Stimulated activated CD8-positive, alpha-beta memory T cell treated with anti-CD3 and anti-CD28 coated beads, Interleukin-12 subunit alpha, Interleukin-12 subunit beta, amount 100 ng/mL, for 4 hours (primary cell): ENCODE measurements at places on chromosomes 1 and 21.
A peak's percentile ranks its signal among the peaks of the same experiment; 100 is the strongest.

GRCh38 chr1:8712413-8713231 is 104.8 kb downstream of the RERE start:
- DNase-seq = no peak

GRCh38 chr1:55420929-55421716 is 206.0 kb upstream of the USP24 start:
- DNase-seq = no peak

GRCh38 chr1:153792631-153793041 is 17.4 kb downstream of the SLC27A3 start:
- DNase-seq = no peak

DNA sequence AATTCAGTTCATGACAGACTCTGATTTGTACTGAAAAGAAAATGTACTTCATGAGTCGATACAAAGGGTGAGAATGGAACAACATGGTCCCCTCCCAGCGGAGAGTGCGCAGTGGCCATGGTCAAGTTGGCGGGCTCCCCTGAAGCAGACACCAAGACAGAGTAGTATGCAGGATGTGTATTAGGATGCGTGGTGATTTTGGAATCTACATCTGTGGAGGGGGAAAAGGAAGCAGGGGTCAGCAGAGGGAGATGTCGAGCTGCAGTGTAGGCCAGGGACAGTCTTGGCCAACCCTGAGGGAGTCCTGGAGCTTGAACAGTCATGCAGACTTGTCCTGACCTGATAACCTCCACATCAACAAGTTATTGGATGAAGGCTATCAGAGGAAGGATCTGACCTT is 481.0 kb downstream of the OMA1 start:
- DNase-seq = no peak

GRCh38 chr1:165843304-165843703 is 15.9 kb downstream of the UCK2 start:
- no peak for DNase-seq

GRCh38 chr1:32874860-32875752 is 4.4 kb upstream of the FNDC5 start:
- no peak for DNase-seq

- no peak for DNase-seq
Measured at GRCh38 chr1:18390953-18391352, 89.8 kb upstream of the KLHDC7A start.

- DNase-seq = no peak
Measured at GRCh38 chr1:39540504-39541031, 36.0 kb downstream of the PABPC4 start.

GRCh38 chr21:45026826-45027225 is 47.6 kb upstream of the ADARB1 start:
- no peak for DNase-seq

- DNase-seq = no peak
Measured at GRCh38 chr1:209805341-209805781, 581 bp downstream of the IRF6 start.

GRCh38 chr1:84959294-84959693 is 37.6 kb downstream of the MCOLN2 start:
- DNase-seq = no peak

- no peak for DNase-seq
Measured at GRCh38 chr1:47385020-47385419, 31.1 kb upstream of the FOXE3 start.

DNA sequence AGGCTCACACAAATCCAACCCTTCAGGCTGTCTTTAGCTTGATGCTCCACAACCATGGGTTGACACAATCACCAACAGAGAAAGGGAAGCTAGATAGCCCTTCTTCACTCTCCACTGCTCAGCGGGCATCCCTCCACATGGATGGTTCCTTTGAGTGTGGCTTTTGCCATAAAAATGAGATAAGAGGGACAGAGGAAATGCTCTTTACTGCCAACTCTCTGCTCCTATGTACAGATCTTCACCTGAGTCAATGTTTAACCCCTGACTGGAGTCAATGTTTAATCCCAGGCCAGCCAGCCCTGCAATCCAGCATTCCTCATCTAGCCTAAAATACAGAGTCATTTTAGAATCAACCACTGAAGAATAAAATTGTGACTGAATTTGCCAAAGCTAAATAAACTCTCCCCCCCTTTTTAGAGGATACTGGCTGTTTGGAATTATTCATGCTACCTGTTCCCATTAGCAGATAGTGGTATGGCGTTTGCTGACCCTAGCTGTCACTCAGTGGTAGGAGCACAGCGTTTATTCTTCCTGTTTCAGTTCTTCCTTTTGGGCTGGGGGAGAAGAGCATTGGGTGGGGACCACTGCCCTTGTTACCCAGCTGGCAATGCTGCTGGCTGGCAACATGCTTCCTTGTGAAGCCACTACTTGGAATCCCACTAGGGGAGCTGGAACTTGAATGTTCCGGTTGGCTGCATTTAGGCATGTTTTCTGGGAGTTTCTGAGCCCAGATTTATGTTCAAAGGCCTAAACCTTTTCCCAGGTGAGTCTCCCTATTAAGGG is 5.2 kb upstream of the PIGR start:
- DNase-seq = no peak

DNA sequence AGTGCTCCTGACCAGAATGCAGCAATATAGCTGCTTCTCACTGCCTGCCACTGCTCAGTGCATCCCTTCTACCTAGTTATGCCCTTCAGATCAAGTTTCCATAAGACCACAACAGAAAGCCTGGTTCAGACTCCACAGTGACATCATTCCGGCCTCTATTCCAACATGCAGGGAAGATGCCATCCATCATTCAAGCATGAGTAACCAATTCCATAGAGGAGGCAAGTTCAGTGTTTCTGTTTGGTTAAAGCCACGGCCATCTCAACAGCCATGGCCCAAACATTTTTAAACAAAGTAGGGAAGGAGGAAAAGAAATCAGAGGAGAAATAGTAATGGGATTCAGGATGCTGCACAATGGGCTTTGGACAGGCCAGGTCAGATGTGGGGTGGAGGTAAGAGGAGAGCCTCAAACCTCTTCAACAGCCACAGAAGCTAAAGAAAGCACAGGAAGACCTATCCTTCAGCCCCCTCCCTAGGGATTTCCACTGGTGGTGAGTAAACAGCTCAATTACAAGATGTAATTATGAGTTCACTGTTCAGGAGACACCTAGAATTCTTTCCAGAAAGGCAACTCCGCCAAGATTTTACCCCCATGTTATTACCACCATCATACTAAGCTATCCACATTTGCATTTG is 484.9 kb downstream of the SETD4 start:
- no peak for DNase-seq

GRCh38 chr1:56715156-56715555 is 70.0 kb downstream of the PRKAA2 start:
- no peak for DNase-seq

DNA sequence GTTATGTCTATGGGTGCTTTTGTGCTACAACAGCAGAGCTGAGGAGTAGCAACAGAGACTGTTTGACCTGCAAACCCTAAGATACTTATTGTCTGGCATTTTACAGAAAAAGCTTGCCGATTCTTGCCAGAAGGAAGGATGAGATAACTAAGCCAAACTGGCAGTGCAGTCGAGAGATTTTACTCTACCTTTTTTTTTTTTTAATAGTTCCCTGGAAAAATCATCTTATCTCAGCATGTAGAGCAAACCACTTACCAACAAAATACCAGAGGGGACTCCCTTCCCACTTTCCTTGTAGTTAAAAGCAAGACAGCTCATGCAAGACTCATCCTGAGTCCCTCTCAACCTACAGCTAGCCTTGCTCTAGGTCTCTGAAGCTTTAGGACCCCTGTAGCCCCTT is 132.9 kb downstream of the SYT2 start:
- DNase-seq = no peak

GRCh38 chr21:41766883-41767605 is at the start of gene RIPK4:
TSS of gene RIPK4 (minus strand) at chr21:41767052. CDS start at chr21:41767041, 11 bp downstream.
- peak; percentile 34 for DNase-seq

DNA sequence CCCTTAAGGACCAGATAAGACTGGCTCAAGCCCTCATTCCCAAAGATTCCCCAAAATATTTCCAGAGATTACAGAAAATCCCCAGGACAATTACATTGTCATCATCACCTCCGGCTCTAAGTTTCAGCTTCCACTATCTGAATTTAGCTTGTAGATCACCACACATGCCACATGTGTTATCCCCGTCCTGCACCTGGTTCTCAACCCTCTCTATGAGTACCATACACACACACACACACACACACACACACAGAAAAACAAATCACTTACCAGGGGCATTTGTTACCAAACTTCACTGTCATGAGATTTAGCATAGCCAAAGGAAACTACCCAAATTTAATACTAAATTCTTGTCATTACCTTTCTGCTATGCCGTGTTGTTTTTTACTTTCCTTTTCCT is 15.4 kb upstream of the TSPAN1 start:
- DNase-seq = no peak

- no peak for DNase-seq
Measured at GRCh38 chr1:39907528-39908453, 6.1 kb upstream of the MYCL start.

DNA sequence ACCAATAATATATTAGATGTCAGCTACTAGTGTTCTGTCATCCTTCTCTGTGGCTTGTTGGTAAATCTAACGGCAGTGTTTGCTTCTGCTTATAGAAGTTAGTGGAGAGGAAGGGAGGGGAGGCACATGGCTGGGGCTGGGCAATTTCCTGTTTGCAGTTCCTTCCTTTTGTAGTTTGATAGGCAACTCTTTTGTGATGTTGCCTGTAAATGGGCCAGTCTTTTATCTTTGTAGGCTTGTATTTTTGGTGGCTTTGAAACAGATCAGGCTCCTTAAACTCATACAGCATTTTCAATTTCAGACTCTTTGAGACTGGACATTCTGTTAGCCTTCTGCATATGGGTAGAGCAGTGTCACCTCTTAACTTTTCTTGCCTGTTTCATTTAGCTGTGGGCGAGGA is 48.1 kb downstream of the CDC14A start:
- peak; percentile 9 for DNase-seq

GRCh38 chr21:32215306-32215685 is 63.6 kb downstream of the MIS18A start:
- no peak for DNase-seq

DNA sequence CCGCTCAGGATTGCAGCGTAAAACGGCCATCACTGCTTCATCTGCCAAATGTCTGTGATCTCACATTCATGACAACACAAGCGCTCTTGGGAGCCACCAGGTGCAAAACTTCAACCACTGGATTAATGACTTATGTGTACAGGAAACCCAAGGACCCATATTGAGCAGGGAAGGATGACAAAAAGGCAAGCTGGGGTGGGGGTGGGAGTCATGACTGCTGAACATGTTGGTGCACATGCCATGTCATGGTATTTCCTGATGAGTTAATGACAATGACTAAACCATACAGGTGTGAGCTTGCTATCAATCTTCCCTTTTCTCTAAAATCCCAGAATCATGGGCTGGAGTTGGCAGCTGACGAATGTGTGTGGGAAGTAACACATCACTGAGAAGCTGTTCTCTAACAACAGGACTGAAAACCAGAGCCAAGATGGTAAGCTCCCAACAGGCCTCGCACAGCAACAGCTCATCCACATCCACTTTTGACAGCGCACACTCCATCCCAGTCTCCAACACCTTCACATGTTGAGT is 3.1 kb upstream of the SH2D5 start:
- DNase-seq = no peak

DNA sequence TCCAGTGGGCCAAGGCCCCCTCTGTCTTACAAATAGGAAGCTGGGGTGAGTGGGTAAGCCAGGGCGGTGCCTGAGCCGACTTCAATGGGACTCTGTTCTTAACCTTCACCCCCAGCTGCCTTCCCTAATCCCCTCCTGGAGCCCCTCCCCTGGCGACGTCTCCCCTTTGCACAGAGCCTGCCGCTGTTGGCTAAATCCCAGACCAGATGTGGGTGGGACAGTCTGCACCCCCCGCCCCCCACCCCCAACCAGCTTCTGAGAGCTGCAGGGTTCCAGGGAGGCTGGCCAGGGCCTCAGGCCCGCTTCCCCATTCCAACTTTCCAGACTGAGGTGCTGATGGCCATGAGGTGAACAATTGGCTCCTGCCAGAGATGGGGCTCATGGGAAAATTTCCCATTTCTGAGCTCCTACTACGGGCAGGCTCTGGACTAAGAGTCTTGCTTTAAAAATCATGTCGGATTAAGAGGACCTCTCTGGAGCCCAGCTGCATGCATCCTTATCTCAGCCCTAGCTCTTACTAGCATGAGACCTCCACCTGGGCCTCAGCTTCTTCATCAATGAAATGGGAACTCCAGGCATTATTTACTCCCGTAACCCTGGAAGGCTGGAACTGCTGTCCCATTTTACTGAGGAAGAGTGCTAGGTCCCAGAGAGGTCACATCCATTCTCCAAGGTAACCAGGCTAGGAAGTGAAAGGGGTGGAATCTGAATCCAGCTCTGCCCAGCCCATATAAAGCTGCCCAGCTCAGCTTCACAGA is 6.4 kb downstream of the COL8A2 start:
- DNase-seq = no peak

- DNase-seq = no peak
Measured at GRCh38 chr1:231418101-231418740, 3.9 kb downstream of the EGLN1 start.

GRCh38 chr1:15412843-15413242 is 3.2 kb downstream of the EFHD2 start:
- DNase-seq = no peak

- no peak for DNase-seq
Measured at GRCh38 chr1:241518476-241519307, 863 bp downstream of the FH start.

- DNase-seq = no peak
Measured at GRCh38 chr1:208921259-208921658, 662.3 kb upstream of the CAMK1G start.

- no peak for DNase-seq
Measured at GRCh38 chr1:48230236-48230635, 7.7 kb downstream of the SLC5A9 start.

DNA sequence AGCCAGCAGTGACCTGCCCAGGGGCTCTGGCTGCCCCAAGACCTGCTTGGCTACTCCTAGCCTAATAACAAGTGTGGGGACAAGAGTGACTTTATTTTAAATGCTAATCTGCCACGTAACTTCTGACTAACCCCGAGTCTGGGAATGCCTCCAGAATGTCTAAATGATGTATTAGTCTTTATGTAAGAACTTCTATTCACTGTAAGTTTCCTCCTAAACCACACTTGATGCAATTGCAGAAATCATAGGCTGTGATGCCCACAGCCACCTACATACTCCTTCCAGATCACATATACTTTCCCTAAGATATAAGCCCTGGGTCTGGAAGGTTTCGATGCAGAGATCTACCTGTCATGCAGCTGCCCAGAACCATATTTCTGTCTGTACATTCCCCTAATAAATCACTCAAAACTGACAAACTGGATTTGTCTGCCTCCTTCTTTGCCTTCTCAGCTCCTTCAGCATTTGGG is 5.9 kb upstream of the VPS45 start:
- no peak for DNase-seq
